ENCODE measurements at places on chromosomes 2 and 18.

- DNase-seq, result no peak
Observed at GRCh38 chr2:45640576-45640975, 10.9 kb upstream of the PRKCE start.

DNA sequence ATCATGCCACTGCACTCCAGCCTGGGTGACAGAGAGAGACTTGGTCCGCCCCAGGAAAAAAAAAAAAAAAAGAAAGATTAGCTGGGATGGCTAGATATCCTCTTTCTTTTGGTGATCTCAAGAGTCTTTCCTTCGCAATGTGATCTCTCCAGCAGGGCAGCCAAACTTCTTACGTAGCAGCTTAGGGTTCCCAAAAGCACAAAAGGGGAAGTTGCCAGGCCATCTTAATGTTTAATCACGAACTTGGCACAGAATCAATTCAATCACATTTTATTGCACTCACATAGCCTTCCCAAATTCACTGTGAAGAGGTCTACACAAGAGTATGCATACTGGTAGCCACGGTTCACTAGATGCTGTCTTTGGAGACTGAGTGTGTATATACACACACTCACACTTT, 53.1 kb downstream of the VIL1 start:
- no peak for DNase-seq

GRCh38 chr18:79733135-79733701, 53.6 kb downstream of the CTDP1 start:
- DNase-seq, result no peak

GRCh38 chr18:24930478-24930877, 421.5 kb downstream of the ZNF521 start:
- DNase-seq, result no peak
